Stimulated activated CD4-positive, alpha-beta T cell treated with anti-CD3 and anti-CD28 coated beads, Interleukin-2, amount 100 ng/mL, for 24 hours (primary cell): ENCODE measurements at places on chromosomes 16 and 17.

GRCh38 chr16:64749346-64749745 lies 372.5 kb downstream of the CDH11 start:
- no peak for DNase-seq

DNA sequence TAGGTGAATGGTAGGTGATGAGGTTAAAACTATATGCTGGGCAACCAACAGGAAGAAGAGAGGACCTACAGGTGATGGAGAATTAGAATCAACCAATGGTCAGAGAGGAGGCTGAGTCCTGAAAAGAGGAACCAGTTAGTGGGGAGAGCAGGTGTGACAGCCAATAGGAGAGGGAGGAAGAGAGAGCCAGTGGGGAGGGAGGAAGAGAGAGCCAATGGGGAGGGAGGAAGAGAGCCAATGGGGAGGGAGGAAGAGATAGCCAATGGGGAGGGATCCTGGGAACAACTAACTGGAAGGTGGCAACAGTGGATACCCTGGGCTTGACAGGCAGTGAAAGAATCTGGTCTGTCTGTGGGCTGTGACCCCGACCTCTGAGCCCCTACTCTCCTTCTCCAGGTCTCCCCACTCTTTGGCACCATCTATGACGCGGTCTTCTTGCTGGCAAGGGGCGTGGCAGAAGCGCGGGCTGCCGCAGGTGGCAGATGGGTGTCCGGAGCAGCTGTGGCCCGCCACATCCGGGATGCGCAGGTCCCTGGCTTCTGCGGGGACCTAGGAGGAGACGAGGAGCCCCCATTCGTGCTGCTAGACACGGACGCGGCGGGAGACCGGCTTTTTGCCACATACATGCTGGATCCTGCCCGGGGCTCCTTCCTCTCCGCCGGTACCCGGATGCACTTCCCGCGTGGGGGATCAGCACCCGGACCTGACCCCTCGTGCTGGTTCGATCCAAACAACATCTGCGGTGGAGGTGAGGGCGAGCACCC lies 3.7 kb downstream of the GUCY2D start:
- no peak for DNase-seq

- DNase-seq = no peak
Measured at GRCh38 chr17:7747635-7748071, 30.1 kb downstream of the DNAH2 start.

DNA sequence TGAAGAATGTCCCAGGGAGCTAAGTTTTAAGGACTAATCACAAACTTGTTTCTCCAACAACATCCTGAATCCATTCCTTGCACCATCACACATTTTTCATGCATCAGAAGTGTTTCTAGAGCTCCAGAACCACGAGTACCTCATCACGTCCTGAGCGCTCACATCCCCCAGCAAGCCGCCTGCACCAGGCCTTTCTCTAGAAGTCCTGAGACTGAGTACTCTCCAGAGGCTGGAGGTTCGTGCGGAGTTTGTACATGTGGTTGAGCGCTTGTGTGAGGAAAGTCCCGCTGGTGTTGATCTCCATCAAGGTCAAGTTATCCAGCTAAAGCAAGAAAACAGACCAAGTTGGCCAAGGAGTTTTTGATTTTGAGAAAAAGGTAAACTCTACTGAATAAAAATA lies 10.7 kb downstream of the GINS2 start:
- DNase-seq = no peak

DNA sequence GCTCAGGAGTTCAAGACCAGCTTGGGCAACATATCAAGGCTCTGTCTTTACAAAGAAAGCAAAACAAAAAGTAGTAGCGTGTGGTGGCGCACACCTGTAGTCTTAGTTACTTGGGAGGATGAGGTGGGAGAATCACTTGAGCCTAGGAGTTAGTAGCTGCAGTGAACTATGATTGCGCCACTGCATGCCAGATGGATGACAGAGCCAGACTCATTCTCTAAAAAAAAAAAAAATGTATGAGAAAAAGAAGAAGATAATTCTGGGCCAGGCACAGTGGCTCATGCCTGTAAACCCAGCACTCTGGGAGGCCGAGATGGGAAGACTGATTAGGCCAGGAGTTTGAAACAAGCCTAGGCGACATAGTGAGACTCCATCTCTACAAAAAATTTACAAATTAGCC lies 28.5 kb downstream of the STAT5B start:
- no peak for DNase-seq

GRCh38 chr17:65933290-65933689 lies 258.6 kb downstream of the CEP112 start:
- no peak for DNase-seq

DNA sequence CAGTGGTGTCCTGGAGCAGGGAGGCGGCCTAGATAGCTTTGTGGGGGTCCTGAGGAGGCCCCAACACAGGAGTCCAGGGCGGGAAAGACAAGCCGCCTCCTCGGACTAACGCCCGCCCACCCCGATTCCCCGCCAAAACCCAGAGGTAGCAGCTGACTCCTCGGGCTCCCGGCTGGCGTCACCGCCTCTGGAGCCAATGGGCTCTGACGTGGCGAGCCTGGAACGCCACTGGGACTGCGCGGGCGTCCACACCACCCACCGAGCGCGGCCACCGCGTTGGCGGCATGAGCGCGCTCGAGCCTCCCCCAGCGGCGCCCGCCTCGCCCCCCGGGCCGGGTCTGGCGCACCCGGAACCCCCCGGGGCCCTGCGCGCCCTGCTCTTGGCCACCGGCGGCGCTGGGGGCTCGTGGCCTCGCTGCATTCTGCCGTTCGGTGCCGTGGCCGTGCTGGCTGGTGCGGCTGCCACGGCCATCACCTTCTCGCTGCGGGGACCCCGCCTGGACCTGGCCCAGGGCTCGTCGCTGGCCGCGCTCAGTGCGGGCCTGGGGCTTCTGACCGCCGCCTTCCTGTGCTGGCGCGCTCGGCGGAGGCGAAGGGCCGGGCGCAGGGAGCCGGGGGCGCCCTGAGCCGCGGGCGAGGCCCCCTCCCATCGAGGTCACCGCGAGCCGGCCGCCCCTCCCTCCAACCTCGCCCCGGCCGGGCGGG lies 3.4 kb upstream of the NTN3 start:
- DNase-seq = no peak

DNA sequence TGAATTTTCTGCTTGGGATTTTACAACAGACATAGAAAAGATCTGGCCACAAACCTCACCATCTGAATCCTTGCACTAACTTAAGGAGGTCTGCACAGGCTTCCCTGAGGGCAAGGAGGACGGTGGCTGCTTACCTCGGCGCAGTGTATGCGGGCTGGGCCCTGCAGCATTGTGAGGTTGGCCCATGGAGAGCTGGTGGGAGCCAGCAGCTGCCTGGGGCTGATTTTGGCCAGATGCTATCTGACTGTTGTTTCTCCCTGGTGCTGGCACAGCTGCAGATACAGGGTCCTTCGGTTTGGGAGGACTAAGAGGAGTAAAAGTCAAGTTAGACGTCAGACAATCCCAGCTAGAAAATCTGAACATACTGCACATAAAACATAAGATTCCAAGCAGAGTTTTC lies 79.8 kb downstream of the ARHGAP17 start:
- no peak for DNase-seq

DNA sequence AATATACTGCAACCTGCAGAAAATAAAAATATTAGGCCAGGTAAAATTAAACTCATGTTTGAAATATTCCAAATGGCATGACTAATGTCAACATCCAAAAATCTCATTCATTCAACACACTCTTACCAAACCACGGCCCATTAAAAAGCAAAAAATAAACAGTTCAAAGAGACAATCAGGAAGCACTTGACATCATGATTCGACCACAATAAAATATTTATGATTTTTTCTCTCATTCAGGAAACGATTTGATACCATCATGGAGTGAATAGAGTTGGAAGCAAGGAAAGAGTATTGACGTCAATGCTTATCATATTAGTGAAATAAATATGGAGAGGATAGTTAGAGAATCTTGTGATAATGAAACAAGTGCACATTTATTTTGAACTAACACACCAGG lies 354.1 kb downstream of the KCNJ2 start:
- DNase-seq = no peak

DNA sequence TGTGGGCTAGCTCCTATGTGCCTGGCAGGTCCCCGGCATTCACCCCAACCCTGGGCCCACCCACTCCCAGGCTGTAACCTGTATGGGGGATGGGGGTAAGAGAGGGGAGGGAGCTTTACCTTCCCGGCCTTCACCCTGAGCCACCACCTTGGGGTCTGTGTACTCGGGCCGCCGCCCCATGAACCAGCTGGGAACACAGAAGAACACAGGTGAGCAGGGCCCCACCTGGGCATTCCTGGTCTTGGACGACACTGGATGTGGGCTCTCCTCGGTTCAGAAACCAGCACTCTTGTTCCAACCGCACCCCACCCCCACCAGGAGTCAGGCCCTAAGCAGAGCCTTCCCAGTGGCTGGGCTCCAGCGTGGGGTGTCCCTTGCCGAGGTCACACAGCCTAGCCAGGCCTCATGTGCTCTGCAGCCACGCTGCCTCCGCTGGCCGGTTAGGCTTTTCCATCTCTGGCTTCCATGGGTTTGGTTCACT lies 18.8 kb downstream of the B9D1 start:
- DNase-seq = no peak

- DNase-seq = no peak
Measured at GRCh38 chr17:58480090-58480489, 8.1 kb downstream of the HSF5 start.
